ENCODE measurements at places on chromosomes 5 and 9.
A peak's percentile ranks its signal among the peaks of the same experiment; 100 is the strongest.

DNA sequence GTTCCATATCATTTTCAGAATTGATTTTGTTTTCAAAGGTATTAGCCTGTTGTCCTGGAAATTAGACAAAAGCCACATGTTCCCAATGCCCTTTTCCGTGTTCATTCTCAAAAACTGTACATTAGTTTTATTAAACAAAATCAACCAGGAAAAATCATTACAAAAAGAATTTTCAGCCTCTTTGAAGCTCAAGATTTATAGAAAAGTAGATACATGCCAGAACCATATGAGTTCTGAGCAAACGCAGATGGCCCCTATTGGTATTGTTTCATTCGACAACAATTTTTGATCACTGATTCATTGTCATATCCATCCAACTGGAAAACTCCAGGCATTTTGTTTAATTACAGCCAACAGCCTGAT, 148.5 kb upstream of the GRAMD2B start:
- no peak for DNase-seq

DNA sequence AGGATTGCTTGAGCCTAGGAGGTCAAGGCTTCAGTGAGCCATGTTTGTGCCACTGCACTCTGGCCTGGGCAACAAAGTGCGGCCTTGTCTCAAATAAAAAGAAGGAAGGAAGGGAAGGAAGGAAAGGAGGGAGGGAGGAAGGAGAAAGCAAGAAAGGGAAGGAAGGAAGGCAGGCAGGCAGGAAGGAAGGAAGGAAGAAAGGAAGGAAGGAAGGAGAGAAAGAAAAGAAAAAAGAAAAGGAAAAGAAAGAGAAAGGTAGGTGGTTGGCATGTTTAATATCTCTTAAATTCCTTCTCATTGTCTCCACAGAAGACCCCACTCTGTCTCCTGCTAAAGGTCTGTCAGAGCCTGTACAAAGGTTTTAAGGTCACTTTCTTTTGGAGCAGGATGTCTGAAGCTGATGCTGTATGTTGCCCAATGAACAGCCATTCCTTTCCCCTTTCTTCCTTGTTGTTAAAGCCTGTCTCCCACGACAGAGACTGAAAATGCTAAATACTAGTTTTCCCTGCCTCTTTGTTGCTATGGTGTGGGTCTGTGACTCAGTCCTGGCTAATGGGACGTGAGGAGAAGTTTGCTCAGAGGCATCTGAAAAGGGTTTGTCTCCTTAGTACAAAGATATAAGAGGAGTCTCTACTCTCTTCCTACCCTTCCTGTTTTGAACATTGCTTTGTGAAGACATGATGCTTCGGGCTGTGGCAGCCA, 213.3 kb downstream of the PCSK1 start:
- peak; percentile 4 for DNase-seq

DNA sequence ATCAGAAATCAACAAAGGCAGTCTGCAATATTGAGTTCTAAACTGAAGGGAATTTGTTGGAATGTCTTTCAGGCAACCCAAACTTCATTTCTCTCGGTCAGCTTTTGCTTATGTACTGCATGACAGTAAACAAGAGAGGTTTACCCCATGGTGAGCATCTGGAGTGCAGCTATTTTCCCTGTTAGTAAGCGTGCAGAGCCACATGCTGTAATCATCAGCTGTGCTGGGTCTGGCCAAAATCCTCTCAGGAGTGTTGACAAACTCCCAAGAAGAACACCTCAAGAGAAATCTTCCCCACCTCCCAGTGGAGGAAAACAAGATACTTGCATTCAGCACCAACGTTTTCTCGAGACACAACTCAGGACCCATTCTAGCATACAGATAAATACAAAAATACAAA, 83.6 kb upstream of the ADAMTSL1 start:
- no peak for DNase-seq

- DNase-seq = no peak
These were observed 57.3 kb upstream of the FNIP1 start for GRCh38 chr5:131854134-131854533.

DNA sequence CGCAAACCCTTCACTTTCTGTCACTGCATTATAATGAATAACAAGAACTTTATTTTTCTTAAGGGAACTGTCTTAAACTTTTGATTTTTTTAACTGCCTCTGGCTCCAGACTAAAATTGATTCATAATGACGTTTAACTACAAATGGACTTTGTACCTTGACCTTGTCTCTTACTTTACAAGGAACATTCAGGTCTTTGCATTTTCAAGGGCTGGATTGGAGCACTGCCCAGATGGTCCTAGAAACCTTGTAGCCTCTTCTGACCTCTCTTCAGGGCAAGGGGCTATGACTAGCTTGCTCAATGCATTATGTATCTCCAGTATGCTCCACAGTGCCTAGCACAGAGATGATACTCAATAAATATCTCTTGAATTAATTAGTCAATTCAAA, 612.6 kb upstream of the CLINT1 start:
- DNase-seq = no peak
